Fibroblast of skin of right biceps (primary cell): ENCODE measurements at places on chromosomes 2 and 18.

GRCh38 chr2:164560902-164561301, 60.4 kb downstream of the GRB14 start:
- no peak for DNase-seq

GRCh38 chr2:201110615-201111014, 5.3 kb upstream of the CFLAR start:
- no peak for DNase-seq

DNA sequence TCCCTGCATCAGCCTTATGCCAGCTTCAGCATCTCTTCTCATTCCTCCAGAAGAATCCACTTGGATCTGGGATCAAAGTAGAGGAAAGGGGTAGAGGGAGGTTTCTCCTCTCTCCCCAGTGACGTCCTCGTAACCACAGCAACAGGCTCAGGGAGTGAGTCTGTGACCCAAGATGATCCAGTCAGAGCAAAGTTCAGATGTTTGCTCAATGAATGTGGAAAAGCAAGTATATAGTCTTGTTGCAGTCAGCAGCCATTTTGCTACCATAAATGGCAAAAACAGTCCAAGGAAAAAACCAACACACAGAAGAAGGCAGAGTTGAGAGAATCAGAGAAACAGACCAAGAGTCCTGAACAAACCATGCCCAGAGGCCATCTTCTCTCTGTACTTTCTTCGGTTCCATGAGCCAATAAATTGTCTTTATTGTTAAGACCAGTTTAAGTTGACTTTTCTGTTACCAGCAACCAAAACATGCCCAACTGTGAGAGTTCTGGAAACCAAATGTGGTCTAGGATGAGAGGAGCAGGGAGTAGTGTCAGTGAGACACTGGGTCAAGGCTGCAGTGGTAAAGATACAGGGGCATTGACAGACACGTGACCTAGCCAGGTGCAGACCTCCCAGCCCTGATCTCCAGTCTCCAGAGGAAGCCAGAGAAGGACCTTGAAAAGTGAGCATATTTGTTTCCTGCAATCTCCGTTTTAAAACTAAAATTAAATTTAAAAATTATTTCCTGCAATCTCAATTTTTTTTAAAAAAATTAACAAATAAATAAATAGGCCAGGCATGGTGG, 3.2 kb upstream of the CXCR1 start:
- no peak for DNase-seq

- peak; percentile 100 for DNase-seq
These were observed 222.1 kb downstream of the MTX2 start for GRCh38 chr2:176491172-176491904.

- no peak for DNase-seq
These were observed 416.1 kb downstream of the ZNF521 start for GRCh38 chr18:24935896-24936295.

DNA sequence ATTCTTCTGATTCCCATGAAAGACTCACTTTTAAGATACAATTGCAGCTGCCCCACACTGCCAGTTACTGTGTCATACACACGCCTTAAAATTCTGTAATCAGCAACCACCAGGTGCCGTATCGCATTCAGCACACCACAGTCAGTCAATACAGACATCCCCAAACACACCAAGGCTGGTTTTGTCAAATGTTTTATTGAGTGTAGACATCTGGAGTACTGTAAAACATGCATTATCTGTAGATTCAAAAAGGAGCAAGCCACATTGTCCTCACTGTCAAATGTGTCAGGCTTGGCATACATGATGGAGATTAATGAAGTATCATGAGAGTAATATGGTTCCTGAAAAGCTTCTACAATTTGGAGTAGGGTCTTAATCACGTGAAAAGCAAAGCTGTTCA, 109.7 kb upstream of the SP3 start:
- no peak for DNase-seq

DNA sequence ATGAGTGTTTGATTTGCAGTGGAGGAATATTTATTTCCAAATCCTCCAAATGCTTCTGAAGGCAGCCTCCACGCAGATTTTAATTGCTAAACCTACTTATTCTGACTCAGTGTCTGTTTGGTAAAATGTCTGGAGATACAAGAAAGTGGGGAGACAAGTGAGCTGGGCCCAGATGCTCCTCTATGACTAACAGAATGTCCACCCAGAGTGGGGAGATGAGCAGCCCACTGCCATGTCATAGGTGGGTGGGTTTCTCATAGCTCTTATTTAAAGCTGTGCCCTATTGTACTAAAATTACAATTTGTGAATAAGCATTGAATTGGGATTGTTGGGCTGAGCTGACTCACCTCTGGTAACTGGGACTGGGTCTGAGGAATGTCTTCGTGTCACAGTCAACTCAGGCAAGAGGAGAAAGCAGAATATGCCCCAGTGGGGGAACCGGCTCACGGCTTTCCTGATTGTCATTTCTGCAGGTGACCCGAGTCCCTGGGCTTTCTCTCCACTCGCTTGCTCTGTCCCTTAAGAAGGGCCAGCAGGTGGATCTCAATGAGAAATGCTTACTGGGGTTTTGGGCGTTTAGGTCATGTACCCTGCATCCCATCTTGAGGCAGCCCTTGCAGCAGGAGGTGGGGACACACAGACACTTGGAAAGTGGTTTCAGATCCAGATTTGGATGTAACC, 116.3 kb upstream of the SPRED2 start:
- peak; percentile 46 for DNase-seq

GRCh38 chr18:75775121-75775520, 347.6 kb upstream of the SMIM21 start:
- DNase-seq = no peak

DNA sequence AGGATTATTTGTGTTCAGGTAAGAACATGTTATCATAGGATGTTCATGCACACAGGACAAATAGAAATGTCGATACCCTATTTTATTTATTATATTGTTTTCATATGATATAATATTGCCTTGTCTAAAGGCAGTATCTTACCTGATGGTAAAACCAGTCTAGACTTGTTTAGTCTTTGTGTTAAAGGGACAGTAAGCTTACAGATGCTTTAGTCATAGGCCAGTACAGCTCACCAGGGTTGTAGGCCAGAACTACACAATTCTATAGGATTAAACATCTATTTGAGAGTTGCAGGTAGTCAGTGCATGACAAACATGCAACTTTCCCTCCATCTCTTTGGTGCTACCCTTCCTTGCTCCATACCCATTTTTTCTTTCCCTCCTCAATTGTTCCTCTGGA, 158.5 kb downstream of the GALNT3 start:
- no peak for DNase-seq
